CD4-positive, alpha-beta T cell treated with Interleukin-12 subunit alpha and Interleukin-12 subunit beta, for 1 hour (primary cell): ENCODE measurements at places on chromosomes 2 and 18.

DNA sequence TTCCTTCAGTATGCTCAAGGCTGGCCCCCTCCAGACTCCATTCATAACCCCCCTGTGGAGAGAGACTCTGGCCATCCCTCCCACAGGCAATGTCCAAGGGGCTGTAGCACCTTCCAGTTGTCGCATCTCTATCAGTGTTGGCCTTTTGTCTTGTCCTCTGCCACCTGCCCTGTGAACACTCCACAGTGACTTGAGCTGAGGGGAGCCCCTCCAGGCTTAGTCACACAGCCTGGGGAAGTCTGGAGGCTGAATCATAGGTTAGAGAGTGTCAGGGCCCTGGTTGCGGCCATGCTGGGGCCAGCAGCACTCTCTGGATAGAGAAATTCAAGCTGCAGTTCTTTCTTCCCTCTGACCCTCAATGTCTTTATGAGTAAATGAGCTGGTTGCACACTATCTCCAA is 64.7 kb downstream of the GYPC start:
- no peak for DNase-seq

DNA sequence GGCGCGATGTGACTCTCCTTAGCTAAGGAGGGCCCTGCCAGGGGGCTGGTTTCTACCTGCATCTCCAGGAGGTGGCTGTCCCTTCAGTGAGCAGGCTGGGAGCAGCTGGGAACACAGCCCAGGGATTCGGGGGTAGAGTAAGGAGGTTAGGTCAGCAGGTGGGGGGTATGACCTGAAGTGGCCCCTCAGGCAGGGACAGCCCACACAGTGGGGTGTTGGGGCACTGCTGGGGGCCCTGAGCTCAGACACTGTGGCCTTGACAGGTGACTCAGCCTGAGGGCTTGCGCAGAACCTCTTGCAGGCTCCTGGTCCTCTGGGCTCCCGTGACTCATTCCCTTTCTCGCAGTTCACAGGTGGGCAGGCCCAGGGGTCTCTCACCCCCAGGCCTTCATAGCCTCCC is 185.8 kb upstream of the BCL2L11 start:
- DNase-seq = no peak

DNA sequence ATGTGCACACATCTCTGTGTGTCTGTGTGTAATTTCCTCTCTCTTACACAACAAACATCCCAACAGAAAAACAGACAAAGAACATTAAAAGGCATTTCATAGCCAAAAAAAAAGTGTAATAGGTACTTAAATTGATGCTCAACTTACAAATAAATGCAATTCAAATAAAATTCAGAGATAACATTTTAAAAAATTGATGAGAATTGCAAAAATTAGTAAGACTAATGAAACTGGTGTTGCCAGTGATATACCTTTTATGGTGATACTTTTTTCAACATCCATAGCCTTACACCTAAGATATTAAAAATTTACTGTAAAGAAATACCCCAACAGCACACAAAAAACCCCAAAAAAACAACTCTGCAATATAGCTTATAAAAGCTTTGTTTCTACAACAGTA is 76.0 kb downstream of the SS18 start:
- DNase-seq = no peak

DNA sequence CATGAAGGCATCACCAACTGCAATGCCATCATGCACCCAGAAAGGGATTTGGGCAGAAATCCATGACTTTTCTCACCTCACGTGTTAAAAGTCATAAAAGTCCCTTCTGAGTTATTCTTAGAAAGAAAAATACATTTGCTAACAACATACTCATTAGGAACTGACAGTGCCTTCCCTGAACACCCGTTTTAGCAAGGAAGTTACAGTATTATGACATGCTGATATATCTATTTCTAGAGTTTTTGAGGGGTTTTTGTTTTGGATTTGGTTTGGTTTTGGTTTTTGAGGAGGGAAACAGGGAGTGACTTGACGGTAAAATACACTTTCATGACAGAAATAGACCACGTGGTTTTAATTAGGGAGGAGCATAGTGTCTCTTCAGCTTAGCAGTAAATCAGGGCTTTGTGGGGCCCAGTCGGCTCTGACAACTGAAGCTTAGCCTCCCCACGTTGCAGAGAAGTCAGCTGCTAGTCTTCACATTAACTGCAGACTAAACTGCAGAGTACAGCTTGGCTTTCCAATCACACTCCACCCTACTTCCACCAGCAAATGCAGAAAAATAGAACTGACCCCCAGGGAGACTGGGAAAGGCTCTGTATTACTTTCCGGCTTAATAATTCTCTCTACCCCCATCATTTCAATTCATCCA is 141.4 kb downstream of the FAM124B start:
- DNase-seq = no peak

- DNase-seq = no peak
Measured at GRCh38 chr2:196884368-196884767, 42.1 kb downstream of the PGAP1 start.

DNA sequence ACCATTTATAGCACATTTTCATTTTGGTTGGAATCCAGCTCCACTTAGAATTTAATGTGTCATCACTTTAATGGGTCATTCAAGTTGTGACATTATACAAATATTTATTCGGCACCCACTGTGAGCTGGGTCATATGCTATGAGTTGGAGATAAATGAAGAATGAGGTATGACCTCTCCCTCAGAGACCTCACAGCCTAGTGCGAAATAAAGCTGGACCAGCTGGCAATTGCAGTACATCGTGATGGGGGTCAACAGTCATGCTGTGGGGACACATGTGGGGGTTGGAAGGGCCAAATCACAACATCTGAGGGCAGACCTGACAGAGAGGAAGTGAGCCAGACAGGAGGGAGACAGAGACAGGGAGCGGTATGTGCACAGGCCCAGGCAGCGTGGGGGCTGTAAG is 175.4 kb downstream of the MAIP1 start:
- no peak for DNase-seq

GRCh38 chr2:132690664-132691303 is 20.8 kb upstream of the LYPD1 start:
- no peak for DNase-seq

DNA sequence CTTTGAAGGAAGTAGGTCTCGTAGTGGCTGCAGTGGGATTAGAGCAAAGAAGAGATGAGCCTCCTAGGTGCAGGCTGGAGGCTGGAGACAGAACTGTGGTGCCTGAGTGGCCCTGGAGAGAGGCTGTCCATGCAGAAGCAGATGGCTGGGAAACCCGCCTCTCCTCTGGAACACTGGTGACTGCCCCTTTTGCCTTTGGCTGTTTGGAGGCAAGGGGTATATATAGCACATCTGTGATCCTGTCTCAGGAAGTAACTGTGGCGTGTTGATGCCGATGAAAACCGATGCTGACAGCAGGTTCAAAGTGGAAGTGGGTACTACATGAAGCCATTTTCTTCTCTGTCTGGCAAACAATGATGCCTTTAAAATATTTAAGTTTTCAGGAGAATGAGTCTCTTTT is 43.5 kb downstream of the SLC9A2 start:
- no peak for DNase-seq
